ENCODE measurements at places on chromosomes 7 and 10.

GRCh38 chr10:61761825-61762217, 99.1 kb downstream of the CABCOCO1 start:
- DNase-seq, result no peak

DNA sequence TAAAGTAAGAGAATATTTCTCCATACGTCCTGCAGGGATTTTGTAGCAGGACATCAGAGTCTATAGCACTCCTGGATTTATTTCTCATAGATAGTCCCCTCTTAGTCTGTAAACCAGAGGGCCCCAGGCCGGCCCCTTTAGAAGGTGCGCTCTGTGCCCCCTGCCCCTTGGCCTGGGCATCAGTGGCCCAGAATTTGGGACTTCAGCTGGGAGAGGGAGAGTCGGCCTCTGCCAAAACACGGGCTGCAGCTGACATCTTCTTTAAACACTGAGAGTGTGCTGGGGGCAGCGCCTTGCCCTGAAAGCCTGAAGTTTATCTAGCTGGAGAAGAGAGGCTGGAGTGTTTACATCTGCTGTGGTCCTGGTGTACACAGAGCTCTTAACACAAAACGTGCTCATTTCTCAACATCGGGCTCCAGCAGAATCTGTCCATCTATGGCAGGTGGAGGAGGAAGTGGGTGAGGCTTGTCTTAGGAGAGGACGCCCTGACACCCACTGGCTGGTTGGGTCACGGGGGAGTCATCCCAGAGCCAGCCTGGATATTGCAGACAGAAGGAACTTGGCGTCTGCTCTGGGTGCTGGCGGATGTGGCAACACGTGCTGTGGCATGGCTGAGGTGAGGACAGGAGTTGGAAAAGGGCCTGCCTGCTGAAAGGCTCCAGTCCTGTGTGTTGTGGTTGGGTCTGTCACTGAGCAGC, 5.0 kb upstream of the TACR2 start:
- no peak for DNase-seq

GRCh38 chr10:84354623-84355022, 26.2 kb downstream of the CCSER2 start:
- no peak for DNase-seq

DNA sequence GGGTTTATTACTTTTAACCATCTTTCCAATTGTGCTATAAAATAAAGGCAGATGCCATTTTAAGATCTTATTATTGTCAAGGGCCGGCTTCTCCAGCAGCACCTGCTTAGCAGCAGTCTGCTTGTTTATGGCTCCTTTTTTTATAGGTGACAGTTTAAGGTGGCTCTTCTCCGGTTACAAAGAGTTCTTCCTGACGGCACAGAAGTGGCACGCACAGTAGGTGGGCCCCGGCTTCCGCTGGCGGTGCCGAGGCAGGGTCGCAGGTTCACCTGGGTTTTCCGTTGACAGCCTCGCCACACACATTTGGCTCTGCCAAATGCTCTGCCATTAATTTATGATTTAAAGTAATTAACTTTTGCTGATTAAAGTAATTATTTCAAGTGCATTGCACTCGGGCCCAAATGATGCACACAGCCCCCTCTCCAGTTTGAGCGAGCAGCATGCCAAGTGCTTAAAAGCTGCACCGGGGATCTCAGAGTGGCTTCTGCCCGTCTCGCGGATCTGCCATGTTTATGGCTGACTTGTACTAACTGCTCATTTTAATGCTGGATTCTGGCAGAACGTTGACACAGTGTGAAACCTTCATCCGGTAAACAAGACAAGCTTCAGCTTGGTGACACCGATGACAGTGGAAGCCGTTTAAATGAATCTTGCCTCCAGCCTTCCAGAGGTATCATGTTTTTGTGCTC, 355.1 kb upstream of the MKI67 start:
- DNase-seq, result no peak

DNA sequence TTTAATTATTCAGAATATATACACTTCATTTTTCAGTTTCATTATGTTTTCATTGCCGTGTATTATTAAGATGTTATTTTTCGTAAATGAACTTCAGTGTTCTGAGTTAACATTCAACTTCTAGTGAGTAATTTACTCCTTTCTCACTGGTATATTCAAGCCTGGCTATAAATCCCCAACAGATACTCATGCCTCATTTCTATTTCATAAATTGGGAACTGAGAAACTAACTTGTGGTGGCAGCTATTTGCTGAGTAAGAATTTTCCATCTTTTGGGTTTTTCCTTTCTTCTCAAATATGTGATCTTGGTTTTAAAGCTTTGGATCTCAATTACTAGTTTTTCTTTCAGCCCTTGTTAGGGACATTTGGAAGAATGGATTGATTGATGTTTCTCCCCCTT, 281.1 kb downstream of the CDK14 start:
- no peak for DNase-seq

DNA sequence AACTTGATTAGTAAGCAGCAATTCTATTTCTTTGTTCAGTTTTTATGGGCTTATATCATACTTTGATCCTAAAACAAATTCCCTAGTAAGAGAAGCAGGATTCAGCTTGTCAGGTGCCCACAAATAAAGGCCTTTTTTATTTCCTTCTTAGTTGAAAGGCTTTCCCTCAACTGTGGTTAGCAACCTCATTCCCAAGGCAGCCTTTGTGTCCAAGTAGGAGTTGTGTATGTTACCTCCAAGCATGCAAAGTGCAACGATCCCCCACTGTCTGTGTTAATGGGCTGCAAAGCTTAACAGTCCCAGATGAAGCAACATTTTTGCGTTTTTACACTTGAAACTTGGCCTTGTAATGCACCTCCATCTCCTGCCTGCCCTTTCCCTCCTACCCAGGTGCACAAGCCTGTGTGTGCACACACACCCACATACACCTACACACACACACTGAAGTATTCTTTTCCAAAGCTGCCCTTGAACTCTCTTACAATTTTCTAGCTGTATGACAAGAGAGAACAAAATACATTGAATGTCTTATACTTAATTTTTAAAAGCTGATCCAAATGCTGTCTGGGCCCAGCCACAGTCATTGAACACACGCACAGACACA, 278.2 kb downstream of the SNX13 start:
- no peak for DNase-seq

- DNase-seq, result no peak
Observed at GRCh38 chr10:23094786-23095403, 484 bp upstream of the MSRB2 start.

DNA sequence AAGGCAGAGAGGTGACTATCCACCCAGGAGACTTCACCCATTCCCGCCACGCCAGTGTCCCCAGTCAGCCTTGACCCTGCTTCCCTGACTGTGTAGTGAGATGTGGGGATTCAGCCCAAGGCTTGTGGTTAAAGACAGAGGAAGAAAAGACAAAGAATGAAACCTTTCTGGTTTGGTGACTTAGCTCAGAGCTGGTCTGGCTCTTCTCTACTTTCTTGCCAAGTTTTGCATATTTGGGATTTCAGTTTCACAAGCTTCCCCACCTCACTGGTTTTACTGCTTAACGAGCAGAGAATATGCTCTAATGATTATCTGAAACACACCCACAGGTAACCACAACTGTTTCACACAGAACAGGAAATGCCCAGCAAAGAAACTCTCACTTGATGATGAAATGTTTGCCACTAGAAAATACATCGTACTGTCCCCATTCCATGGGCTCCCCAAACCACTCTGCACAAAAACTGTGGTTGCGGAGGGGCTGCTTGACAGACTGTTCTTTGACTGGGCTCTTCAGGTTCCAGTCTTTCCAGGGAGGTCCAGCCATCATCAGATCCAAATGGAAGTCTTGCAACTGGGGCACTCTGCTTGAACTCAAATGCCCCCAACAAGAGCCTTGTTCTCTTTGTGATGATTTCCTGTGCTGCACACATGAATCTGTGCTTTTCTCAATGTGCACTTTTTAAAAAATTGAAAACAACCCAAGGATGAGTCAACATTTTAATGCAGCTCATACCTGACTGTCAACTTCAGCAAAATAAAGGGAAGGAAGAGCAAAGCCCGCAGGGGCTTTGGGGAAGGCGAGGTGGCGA, 95.5 kb downstream of the CTBP2 start:
- DNase-seq, result no peak

DNA sequence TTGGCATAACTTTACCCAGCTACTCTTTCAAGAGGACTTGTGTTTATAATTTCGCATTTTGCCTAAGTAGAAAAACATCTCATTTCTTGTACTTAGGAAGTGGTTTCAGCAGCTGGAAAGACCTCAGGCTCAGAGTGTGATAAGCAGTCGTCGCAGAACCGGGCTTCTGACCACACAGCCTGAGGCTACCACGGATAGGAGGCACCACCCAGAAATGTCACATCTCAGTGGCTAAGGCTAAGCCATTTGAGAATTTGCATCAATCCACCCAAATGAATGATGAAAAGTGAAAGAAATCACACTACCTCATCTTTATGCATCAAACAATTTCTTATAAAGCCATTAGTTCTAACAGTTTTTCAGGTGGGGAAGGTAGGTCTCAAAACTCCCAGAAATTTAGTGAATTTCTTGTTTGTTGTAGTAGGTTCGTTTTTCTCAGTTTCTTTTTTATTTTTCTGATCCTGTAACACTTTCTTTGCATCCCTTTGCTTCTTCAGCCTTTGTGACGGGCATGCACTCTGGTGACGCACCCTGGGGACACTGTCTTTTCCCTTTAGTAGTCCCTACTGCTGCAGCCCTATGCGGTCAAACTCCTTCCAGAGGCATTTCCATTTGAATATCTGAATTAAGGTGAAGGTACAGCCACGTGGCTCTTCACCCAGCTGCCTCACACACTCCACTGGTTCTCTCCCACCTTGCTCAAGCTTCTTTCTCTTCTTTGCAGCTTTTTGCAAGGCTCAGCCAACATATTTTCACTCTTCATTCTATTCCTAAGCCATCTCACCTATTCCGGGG, 68.5 kb downstream of the MAP3K8 start:
- no peak for DNase-seq

DNA sequence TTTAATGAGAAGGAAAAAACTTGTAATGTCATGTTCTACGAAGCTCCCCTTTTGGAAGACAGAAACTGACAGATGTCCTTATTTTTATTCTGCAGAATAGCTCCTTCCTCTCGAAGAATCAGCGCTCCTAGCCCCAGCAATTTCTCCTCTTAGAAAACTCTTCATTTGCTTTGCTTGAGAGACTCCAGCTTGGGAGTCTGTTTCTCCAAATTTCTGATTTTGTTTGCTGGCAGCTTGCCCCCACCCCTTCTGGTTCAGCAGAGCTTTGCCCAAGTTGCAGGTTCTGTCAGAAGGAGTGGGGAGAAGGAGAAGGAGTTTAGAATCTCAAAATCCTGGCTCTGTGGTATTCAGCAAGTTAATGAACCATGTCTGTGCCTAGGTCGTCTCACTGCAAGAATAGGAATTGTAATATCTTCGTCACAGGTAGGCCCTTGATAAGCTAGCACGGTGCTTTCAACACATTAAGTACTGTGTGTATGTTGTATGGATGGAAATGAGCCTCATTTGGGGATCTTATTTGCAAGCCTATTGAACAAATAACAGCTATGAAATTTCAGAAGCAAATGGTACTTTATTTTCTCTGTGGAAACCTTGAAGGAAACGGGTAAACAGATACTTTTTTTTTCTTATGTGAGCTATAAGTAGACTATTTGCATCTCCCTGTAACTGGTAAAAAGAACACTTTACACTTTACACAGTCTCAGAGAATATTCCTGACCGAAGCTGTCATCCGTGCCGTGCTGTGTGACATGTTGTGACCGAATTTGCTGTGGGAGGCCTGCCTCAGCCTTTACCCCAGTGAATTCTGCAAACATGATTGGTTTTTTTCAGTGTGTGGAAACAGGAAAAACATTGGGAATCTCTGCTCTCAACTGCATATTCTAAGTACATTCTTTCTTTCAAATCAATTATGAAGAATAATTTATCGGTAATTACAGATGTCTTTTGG, 290.9 kb downstream of the CAMK1D start:
- DNase-seq, result no peak

DNA sequence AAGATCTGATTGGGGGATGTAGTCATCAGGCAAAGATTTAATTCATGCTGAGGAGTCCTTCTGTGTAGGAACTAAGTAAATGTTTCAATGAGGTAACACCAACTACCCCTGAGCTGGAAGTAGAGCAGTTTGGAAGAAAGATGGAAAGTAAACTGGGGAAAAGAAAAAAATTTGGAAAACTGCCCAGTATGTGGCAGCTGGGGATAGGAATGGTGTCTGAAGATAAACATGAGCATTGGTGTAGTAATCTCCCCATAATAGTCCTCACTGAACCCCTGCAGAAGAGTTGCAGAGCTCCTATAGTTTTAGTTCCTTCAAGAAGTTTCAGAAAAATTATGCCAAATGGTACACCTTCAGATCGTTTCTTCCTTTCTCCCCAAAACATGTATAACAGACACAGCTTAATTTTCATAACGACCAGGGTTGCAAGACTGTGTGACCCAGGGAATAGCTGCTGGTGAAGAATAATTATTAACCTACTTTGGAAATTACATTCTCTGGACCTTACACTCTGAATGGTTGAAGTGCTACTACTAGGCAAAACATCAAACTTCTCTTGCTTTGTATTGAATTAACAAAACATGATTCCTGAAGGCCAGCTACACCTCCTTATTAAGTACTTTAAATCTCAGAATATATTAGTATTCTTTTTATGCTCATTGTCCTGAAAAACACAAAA, 446.4 kb upstream of the NRG3 start:
- DNase-seq, result no peak

GRCh38 chr10:110546077-110546476, 21.4 kb upstream of the SMC3 start:
- DNase-seq, result no peak

GRCh38 chr7:28067171-28067570, 113.4 kb downstream of the JAZF1 start:
- DNase-seq, result no peak

GRCh38 chr10:15141136-15142054, 27.1 kb downstream of the NMT2 start:
- DNase-seq, result no peak

DNA sequence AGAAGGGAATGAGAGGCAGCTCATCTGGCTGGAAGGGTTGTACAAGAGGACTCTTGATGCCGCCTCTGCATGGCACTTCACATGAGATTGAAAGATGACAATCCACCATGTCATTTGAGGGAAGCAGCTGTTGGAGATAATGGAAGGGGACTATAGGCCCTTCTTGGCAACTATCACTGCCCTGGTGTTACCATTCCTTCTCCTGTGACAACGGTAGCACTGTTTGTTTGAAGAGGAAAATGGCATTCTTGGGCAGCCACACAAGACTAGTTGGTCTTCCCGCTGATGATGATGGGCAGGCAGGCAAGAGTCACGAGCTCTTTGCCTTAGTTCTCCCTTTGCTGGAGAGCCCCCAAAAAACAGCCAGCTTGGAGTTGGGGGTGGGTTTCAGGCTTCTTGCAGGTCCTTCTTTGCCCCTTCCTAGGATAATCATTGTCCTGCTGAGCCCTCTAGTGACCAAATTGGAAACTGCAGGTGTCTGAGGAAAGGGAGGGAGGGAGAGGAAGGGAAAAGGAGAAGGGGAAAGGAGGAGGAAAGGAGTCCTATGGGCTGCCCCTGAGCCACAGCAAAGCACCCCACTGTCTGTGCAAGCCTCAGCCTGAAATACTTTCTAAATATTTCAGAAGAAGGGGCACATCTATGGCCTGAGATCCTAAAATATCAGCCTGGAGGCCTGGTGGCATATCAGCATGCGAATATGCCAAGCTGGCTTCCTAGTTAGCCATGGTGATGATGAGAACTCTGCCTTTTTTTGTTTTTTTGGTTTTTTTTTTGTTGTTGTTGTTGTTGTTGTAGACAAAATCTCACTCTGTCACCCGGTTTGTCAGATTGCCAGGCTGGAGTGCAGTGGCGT, 165.6 kb upstream of the KMT2E start:
- peak; percentile 13 for DNase-seq
